ENCODE measurements at places on chromosomes 16 and 17. TPM values are rescaled to one million over a fixed set of nuclear protein-coding genes. Genes with fewer than 3 reads are reported as not detected.
A peak's percentile ranks its signal among the peaks of the same experiment; 100 is the strongest.

SCNN1G gene
- 0.26 TPM for total RNA-seq

C1QTNF8 gene
- not detected for total RNA-seq

TNFSF13 gene
- total RNA-seq: 18.8 TPM

ATP2A3 gene
- 43.8 TPM for total RNA-seq

KRTAP4-12 gene
- not detected for total RNA-seq

KCNAB3 gene
- total RNA-seq: 1.3 TPM

SPAG9 gene
- 49.8 TPM for total RNA-seq

- H3K36me3 ChIP-seq: no peaks in the 10 kb centered on the region
- DNase-seq: no peak
- no peak overlapping the region for H3K27ac ChIP-seq
These were observed 22.0 kb downstream of the BAHCC1 start for GRCh38 chr17:81417049-81417878.

- peaks cover 4% of the 10 kb centered on the region for H3K27me3 ChIP-seq
- no peaks in the 10 kb centered on the region for H3K36me3 ChIP-seq
- H3K27ac ChIP-seq: no peak overlapping the region
- peaks cover 17% of the 10 kb centered on the region for H3K4me1 ChIP-seq
These were observed 1.2 kb downstream of the OR1F1 start for GRCh38 chr16:3188925-3189825.

DNA sequence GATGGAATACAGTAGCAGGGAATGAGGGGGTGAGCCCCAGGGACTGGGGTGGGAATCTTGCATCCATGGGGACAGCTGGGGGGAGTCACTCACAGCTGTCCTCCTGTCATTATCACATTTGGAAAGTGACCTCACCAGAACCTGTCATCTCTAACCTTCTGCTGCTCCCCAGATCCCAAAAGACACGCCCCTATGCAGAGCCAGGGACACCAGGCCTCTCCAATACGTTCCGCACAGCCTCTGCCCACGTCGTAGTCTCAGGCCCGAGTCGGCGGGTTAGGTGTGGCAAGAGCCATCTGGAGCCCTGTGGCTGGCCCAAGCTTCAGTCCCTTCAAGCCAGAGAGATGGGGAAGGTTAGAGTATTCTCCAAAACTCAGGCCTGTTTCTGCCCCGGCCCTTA is 214.3 kb downstream of the ENGASE start:
- no peaks in the 10 kb centered on the region for H3K36me3 ChIP-seq
- no peaks in the 10 kb centered on the region for H3K4me1 ChIP-seq
- no peak overlapping the region for H3K4me3 ChIP-seq
- no peak for DNase-seq
- H3K27ac ChIP-seq: no peak overlapping the region

- DNase-seq: no peak
- H3K36me3 ChIP-seq: no peaks in the 10 kb centered on the region
- no peaks in the 10 kb centered on the region for H3K4me1 ChIP-seq
- no peak overlapping the region for H3K27ac ChIP-seq
- H3K4me3 ChIP-seq: no peak overlapping the region
- H3K27me3 ChIP-seq: no peaks in the 10 kb centered on the region
These were observed 31.4 kb upstream of the NETO2 start for GRCh38 chr16:47175152-47175551.

- no peaks in the 10 kb centered on the region for H3K27me3 ChIP-seq
- H3K27ac ChIP-seq: no peak overlapping the region
- no peak for DNase-seq
- no peak overlapping the region for H3K4me3 ChIP-seq
- H3K4me1 ChIP-seq: peaks cover 16% of the 10 kb centered on the region
These were observed 5.6 kb upstream of the RNPS1 start for GRCh38 chr16:2273484-2273883.

DNA sequence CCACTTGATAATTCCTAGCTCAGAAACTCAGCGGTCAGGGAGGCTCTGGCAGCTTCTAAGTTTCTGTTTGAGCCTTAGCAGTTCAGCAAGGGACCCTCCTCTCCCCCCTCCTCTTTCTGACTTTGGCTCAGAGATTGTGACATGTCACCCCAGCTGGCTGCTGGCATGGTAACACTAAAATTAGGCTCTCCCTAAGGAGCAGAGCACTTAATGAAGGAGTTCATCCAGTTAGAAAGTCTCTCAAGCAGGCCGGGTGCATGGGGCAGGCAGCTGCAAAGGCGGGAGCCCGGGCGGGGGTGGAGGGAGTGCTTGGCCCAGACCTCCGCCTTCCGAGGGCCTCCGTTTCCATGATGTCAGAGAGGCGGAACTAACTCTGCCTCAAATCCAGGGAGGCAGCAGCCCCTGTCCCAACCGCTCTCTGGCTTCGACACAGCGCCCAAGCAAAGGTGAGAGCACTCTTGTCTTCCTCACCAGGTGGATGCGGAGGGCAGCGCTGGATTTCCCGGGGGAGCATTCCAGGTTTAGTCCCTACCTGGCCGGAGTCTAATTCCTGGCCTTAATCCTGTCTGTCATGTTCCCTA is 128.0 kb upstream of the PLCG2 start:
- no peak overlapping the region for H3K4me3 ChIP-seq
- peak; percentile 57 for DNase-seq
- no peaks in the 10 kb centered on the region for H3K27me3 ChIP-seq
- H3K36me3 ChIP-seq: no peaks in the 10 kb centered on the region
- no peak overlapping the region for H3K27ac ChIP-seq

DNA sequence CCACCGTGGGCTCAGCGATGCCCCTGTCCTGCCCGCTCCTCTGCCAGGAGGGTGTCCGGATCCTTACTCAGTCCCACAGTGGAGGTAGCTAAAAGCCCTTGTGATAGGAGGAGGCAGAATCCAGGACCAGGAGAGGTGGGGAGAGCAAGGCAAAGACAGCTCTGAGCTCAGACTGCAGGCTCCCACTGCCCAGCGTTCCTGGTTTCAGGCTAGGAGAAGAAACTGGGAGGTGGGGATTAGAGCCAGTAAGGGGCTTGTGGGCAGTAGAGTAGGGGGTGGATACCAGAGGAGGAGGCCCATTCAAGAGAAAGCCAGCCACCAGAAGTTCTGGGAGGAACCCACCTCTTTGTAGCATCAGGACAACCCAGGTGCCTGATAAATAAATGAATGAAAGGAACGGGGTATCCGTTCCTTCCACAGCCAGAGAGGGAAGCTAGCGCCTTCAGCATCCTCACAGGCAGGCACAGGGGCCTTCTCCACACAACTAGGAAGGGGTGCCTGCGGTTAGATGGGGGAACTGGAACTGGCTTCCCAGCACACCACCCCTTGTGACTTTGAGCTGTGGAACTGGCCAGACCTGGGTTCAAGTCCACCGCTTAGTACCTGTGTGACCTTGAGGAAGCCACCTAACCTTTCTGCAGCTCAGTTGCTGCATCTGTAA is 2.3 kb downstream of the IL21R start:
- no peak overlapping the region for H3K27ac ChIP-seq
- no peaks in the 10 kb centered on the region for H3K27me3 ChIP-seq
- H3K4me1 ChIP-seq: no peaks in the 10 kb centered on the region
- no peak overlapping the region for H3K4me3 ChIP-seq
- no peaks in the 10 kb centered on the region for H3K36me3 ChIP-seq

- H3K4me1 ChIP-seq: peaks cover 7% of the 10 kb centered on the region
- H3K27ac ChIP-seq: peak overlapping the region; percentile 36
- no peak for DNase-seq
- no peaks in the 10 kb centered on the region for H3K36me3 ChIP-seq
- no peaks in the 10 kb centered on the region for H3K27me3 ChIP-seq
These were observed 4.4 kb upstream of the ASGR1 start for GRCh38 chr17:7183433-7184090.

- no peak overlapping the region for H3K4me3 ChIP-seq
- no peaks in the 10 kb centered on the region for H3K36me3 ChIP-seq
- H3K4me1 ChIP-seq: no peaks in the 10 kb centered on the region
- H3K27me3 ChIP-seq: no peaks in the 10 kb centered on the region
- H3K27ac ChIP-seq: no peak overlapping the region
These were observed 104.9 kb upstream of the HS3ST4 start for GRCh38 chr16:25586826-25587225.

DNA sequence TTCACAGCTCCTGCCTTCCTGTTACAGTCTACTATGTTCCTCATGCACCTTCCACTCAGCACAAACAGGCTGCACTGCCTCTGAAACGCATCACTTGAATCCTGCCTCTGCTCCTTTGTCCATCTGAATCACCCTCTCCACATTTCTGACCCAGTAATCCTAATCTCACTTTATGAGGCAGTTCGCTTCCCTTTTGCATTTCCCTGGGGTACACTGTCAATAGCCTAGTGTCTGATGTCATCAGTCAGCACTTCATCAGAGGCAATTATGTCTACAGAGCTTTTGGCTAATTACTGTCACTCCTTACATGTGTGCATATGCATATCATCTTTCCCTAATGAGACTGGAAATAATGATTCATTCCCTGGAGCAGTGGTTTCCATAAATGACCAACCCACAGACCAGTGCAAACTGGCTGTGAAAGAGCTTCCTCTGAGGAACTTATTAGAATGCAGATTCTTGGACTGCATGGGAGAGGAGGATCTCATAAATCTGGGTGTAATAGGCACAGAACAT is 23.6 kb downstream of the CA4 start:
- DNase-seq: no peak
- H3K27ac ChIP-seq: no peak overlapping the region
- H3K4me3 ChIP-seq: no peak overlapping the region
- H3K27me3 ChIP-seq: no peaks in the 10 kb centered on the region
- H3K36me3 ChIP-seq: no peaks in the 10 kb centered on the region

DNA sequence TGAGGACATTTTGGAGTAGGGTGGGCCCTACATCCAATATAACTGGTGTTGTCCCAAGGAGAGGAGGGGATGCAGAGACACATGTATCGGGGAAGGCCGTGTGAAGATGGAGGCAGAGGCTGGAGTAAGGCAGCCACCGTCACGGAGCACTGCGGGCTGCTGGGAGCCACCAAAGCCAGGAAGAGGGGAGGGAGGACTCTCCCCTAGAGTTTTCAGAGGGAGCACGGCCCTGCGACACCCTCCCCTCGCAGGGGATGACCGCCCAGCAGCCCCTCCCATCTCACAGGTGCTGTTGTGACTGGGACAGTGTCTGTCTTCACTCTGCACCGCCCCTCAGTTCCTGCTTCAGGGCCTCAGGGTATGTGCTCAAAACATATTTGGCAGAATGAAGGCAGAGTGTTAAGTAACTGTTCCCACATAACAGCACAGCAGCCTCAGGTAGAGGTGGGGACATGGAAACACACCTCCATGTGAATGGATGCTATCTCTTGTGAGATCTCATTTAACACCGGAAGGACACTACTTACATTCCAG is 82.2 kb downstream of the RBFOX3 start:
- no peaks in the 10 kb centered on the region for H3K4me1 ChIP-seq
- H3K27me3 ChIP-seq: peaks cover 8% of the 10 kb centered on the region
- H3K4me3 ChIP-seq: no peak overlapping the region
- DNase-seq: no peak

DNA sequence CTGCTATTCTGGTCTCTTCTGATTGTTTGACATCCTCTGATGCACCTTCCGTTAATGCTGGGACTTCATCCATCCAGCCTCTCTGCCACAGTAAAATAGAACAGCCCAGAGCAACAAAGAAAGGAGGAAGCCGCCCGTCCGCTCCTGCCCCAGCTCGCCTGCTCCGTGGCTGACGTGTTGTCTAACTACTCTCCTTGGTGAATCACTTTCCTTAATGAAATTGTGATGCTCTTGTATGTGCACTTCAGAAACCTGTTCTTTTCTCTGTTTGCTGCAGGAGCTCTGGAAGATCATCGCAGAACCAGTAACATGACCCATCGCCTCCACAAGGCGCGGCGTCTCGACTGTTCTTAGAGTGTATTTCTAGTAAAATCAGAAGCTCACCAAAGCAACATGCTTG is 24.3 kb downstream of the METTL22 start:
- H3K27me3 ChIP-seq: no peaks in the 10 kb centered on the region
- H3K27ac ChIP-seq: no peak overlapping the region
- no peaks in the 10 kb centered on the region for H3K4me1 ChIP-seq
- H3K36me3 ChIP-seq: peaks cover 12% of the 10 kb centered on the region
- no peak for DNase-seq
- H3K4me3 ChIP-seq: no peak overlapping the region

DNA sequence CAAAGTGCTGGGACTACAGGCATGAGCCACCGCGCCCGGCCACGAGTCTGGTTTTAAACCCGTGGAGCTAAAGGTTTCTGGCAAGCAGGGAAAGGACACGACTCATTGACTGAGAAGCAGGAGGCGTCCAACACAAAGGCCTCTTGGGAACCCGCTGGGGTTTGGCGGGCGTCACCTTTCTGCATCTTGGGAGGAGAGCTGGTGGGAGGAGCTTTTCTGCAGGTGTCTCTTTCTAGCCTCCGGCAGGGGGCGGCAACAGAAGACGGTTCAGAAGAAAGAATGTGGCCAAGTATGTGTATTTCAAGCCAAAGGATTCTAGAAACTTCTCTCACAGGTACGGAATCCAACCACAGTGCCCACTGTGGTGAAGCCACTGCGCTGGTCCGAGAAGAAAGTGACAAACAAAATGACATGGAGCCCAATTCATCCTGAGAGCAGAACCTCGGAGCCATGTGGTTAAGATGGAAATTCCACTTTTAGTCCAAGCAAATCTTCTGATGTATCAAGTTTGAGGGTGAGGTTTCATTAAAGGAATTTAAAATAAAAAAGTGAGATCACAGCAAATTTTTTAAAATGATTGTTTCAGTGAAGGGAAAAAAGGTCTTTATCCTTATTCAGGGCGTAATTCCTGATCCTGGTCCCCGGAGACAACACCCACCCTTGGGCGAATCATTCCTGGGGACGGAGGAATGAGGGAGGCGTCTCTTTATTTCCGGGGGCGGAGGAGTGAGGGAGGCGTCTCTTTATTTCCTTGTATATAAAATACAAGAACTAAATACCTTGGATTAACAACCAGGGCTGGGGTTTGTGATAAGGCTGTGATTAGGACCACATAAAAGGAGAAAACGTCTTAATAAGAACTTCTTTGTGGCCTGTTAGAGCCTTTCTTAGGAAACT is 97.6 kb downstream of the MRM3 start:
- H3K27me3 ChIP-seq: no peaks in the 10 kb centered on the region
- H3K4me3 ChIP-seq: no peak overlapping the region
- H3K4me1 ChIP-seq: peaks cover 73% of the 10 kb centered on the region
- peak overlapping the region; percentile 87 for H3K27ac ChIP-seq
- no peaks in the 10 kb centered on the region for H3K36me3 ChIP-seq
- DNase-seq: peak; percentile 97

GRCh38 chr16:17302620-17303019 is 168.1 kb downstream of the XYLT1 start:
- H3K27ac ChIP-seq: peak overlapping the region; percentile 90
- peaks cover 78% of the 10 kb centered on the region for H3K4me1 ChIP-seq
- no peaks in the 10 kb centered on the region for H3K36me3 ChIP-seq
- no peak for DNase-seq

DNA sequence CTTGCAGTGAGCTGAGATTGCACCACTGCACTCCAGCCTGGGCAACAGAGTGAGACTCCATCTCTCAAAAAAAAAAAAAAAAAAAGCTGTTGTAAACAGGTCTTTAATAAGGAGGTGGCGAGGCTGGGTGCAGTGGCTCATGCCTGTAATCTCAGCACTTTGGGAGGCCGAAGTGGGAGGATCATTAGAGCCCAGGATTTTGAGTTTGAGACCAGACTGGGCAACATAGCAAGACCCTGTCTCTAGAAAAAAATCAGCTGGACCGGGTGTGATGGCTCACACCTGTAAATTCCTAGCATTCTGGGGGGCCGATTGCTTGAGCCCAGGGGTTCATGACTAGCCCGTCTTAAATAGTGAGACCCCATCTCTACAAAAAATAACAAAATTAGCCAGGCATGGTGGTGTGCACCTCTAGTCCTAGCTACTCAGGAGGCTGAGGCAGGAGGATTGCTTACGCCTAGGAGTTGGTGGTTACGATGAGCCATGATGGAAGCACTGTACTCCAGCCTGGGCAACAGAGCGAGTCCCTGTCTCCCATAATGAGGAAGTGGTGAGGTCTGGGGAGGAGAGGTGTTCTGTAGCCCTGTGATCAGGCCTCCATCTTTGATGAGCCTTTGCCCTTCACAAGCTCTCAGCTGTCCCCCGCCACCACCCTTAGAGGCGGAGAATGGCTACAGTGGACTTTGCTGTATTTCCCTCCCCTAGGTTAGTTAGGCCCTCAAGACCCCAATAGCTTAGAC is 36.2 kb downstream of the ZNF778 start:
- DNase-seq: no peak
- H3K4me1 ChIP-seq: peaks cover 13% of the 10 kb centered on the region
- no peak overlapping the region for H3K27ac ChIP-seq
- no peak overlapping the region for H3K4me3 ChIP-seq
